ENCODE measurements at places on chromosomes 5 and 9.

- no peak for DNase-seq
Observed at GRCh38 chr9:121704281-121704680, 52.8 kb downstream of the DAB2IP start.

DNA sequence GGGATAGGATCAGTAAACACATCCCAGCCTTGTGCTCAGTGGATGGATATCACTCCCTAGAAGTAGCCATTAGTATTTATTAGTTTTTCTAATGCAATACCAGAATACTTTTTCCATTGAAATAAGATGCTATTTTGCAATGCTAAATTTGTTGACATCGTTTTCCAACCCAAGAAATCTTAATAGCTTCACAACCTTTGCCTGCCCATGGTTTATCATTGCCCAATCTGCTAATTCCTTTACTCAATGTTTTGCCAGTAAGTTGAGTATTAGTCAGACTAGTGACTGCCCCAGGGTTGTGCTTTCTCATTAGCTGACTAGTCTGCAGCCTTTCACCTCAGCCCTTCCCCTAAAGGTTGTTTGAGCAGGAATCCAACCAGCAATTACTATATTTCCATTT lies 62.9 kb downstream of the NREP start:
- DNase-seq = no peak

DNA sequence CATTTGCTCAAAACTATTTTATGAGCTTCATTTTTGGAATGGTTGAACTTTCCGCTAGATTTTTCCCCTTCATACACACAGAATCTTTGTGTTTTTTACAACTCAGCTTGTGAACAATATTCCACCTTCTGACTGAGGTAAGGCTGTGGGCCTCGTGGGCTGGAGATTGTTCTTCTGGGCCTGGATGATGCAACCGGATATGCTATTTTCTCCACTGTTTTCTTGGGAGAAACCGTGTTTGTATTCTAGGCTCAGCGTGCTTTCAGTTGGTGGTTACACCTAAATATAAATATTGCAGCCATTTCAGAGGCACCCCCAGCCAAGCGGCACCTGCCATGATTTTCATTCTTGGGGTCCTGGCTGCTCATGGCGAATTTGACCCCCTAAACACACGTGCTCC lies 55.2 kb downstream of the IRX1 start:
- DNase-seq = no peak

DNA sequence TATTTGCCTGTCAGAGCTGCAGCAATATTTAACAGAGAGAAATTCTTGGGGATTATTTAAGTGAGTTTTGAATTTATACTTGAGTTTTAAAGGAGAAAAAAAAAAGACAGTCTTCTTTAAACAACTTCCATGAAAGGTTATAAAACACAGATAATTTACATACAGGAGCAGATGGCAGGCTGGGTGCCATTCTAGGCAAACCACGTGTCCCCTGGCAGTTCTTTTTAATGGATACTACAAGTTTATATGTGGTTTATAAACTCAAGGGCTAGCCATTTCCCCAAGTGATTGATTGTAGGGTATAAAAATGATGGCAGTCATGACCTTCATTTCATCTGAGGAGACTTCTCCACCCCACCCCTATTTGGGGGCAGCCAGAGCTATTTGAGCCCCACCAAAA lies 166.6 kb downstream of the FSTL4 start:
- DNase-seq = no peak

DNA sequence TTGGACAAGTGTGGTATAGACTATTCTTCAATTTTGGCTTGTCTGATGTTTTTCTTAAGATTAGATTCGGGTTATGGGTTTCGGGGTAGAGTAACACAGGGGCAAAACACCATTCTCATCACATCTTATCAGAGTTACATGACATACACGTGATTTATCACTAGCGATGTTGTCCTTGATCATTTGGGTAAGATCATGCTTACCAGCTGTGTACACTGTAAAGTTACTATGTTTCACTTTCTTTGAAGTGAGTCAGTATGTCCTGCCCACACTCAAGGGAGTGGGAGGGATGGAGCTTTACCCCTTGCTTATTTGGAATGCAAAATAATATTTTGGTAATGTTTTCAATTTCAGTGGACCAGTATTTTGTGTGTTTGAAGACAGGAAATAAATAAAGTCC lies 101.8 kb upstream of the TAF11L2 start:
- no peak for DNase-seq

DNA sequence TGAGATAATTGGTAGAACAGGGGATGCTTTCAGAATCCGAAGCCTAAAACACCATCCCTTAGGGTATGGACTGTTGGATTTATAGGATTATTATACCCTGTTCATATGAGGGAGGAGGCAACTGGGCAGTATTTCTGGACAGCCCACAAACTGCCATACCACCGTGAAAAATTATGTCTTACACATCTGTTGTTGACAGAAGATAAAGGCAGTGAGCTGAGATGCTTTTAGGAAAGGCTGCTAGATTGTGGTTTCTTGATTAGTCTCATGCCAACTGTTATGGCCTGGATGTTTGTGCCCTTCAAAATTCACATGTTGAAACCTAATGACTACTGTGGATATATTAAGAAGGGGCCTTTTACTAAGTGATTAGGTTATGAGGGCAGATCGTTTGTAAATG lies 83.7 kb upstream of the DHFR start:
- peak; percentile 88 for DNase-seq

DNA sequence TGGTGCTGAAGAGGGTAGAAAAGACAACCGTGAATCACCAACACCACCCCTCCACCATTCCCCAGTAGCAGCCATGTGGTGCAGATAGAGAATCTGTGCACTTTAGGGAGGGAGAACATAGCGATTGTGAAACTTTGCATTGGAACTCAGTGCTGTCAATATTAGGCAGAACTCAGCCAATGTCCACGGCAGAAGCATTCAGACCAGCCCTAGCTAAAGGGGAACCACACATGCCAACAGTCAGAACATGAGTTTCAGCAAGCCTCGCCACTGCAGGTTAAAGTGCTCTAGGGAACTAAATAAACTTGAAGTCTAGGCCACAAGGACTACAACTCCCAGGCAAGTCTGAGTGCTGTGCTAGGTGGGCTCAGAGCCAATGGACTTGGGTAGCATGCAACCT lies 38.5 kb upstream of the DEPDC1B start:
- no peak for DNase-seq

- DNase-seq = no peak
Observed at GRCh38 chr5:13303445-13303844, 641.0 kb downstream of the DNAH5 start.

- DNase-seq = peak; percentile 54
Observed at GRCh38 chr5:94254214-94254613, 364.2 kb downstream of the KIAA0825 start.
